ENCODE measurements at places on chromosomes 7 and 10.

- DNase-seq = no peak
These were observed 54.0 kb downstream of the CH25H start for GRCh38 chr10:89153116-89153515.

- no peak for DNase-seq
These were observed 216.1 kb downstream of the TWIST1 start for GRCh38 chr7:18901351-18901750.

- no peak for DNase-seq
These were observed 268.8 kb downstream of the RNLS start for GRCh38 chr10:88314362-88314761.

DNA sequence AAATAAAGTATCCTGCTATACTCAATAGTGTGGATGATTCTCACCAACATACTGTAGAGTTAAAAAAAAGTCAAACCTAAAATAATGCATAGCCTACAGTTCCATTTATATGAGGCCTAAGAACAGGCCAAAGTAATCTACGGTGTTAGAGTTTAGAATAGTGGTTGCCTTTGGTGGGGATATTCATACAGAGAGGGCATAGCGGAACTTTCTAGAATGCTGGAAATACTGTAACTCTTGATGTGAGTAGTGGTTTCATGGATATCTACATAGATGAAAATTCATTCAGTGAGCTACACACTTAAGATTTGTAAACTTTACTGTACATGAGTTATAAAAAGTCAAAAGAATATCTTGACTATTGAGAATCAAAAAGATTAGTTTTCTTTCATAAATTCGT is 349.9 kb upstream of the NFE2L3 start:
- DNase-seq = no peak

GRCh38 chr7:36291387-36292316 is 98.0 kb upstream of the ANLN start:
- DNase-seq = peak; percentile 61

GRCh38 chr10:13483073-13483472 is 45.7 kb downstream of the BEND7 start:
- no peak for DNase-seq

DNA sequence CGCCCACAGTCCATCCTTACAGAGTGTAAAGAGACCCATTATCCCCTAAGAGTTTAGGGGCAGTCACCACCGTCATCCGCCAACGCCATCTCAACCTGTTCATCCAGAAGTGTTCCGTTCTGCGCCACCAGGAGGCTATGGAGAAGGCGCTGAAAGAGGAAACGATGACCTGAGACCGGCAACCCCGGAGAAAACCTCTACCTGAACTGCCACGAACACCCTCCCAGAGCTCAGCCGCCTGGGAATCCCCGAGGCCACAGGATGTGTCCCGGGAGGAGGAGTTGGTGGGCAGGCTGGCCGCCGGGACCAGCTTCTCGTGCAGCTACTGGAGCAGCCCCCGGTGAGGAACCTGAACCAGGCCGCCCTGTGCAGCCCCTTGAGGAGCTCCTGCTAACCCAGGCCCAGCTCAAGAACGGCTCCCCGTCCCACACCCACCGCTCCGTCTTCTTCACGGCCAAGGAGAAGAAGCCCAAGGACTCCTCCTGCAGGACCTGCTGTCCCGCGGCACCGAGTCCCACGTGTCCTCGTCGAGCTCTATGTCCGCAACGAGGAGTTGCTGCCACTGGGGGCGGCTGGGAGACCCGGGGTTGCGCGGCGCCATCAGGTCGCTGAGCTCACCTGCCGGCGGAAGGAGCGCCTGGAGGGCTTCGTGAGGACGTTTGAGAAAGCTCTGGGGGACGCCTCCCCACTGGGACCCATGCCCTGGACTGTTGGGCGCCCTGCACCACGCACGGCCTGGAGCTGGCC is 21.1 kb upstream of the LANCL2 start:
- DNase-seq = no peak

DNA sequence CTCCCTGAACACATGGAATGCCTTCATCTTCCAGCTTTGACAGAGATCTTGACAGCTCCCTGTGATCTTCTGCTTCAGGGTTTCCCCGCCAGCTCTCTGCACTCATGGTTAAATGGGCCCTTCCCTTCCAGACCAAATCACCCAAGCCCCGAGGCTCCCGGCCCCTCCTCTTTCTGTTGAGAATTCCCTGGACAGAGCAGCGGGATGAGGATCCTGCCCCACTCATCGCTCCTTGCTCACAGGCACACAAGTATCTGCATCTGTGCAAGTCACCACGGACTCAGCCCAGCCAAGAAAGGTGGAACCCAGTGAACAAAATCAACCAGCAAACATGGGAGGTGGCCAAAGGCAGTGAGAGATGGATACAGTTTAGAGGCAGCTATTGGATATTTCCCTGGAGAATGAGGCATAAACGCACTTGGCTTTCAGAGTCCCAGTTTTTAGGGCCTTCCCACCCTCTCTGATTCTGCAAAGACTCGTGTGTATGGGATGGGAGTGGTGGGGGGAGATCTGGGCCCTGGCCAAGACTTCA is 37.7 kb upstream of the CXCL12 start:
- DNase-seq = no peak

DNA sequence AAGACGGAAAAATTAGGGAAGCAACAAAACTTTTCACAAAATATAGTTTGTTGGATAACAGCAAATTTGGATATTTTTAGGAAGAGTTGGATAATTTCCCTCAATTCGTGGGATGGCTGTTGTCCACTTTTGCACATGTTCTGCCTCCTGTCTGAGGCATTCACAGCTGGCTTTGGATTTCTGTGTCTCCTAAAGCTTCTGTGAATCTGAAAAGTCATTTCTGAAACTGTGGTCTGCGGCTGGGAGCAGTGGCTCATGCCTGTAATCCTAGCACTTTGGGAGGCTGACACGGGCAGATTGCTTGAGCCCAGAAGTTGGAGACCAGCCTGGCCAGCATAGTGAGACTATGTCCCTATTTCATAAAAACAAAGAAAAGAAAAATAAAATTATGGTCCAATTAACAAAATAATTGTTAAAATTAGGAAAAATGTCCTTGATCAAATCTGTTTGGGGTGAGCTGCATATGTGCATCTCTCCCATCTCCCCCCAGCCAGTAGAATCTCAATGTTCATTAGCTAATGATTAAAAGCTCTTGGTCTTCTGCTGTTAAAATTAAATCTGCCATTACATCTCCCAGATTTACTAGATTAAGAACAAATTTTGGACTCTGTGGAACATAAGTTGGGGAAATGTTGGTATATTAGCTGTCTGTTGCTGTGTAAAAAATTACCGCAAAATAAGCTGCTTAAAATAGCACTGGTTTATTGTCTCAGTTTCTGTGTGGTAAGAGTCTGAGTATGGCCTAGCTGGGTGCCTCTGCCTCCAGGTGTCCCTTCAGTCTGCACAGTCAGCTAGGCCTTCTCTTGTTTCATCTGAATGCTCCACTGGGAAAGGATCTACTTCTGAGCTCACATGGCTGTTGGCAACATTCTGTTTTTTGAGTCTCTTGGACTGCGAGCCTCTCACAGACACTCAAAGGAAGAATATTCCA is 332.0 kb upstream of the FZD1 start:
- no peak for DNase-seq

DNA sequence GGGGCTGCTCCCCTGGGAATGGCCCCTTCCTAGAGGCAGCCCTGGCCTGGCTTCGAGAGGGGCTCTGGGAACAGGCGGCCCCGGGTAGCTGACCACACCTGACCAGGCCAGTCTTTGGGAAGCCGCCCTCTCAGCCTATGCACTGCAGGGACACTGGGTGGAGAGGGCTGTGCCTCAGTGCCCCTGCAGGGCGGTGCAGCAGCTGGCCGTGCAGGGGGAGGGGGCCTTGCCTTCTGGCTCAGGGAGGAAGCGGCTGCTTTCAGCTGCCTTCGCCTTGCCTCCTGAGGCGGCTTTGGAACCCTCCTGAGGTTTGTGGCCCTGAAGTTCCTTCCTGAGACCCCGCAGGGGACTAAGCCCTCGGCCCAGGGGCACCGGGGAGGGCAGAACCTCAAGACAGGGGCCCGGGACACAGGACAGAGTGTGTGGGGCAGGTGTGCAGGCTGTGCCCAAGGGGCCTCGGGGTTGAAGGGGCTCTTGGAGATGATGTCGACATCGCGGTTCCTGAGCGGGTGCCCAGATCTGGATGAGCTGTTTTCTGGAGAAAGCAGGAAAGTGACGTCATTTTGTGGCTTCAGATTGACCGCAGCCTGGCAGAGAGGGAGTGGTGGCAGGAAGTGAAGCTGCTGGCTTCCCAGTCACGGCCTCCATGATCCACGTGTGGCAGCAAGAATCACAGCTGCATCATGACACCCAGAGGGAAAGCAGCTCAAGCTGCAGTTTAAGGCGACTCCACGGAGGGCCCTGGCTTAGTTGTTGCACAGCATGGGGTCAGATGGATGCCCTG is 17.7 kb downstream of the ADAM8 start:
- peak; percentile 77 for DNase-seq

DNA sequence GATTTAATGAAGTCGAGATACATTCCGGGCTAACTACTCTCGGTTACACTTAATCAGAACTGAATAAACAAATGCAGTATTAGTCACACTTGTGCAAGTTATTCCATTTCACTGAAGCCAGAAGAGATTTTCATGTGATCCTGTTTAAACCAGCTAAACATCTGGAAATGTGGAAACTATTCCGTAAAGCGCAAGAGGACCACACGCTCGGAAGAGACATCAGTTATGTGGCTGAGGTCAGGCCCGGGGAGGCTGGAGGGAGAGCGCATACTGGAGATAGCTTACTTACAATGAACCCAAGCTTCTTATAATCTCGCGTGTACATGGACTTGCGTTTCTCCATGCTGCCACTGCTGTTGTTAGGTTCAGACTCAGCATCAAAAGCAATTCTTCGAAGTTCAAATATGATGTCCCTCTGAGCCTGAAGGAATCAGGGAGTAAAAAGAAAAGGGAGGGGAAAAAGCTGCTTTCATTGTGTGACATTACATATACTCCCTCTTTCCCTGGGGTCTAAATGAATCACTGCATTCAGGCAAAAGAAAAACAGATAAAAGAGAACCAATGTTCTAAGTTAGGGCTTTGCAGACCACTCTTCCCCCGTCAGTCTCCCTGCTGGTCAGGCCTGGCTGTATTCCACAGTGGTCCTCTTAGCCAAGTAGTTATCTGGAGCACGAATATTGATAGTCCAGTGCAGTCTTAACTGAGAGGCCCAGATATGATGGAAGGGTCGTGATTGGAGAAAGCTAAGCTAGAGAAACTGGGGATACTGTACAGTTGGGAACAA is 237.4 kb downstream of the ELMO1 start:
- no peak for DNase-seq

GRCh38 chr7:94656658-94656924 is 658 bp upstream of the SGCE start:
- no peak for DNase-seq

- no peak for DNase-seq
These were observed 32.6 kb downstream of the STRIP2 start for GRCh38 chr7:129466796-129467195.

- DNase-seq = no peak
These were observed 65.0 kb upstream of the TRIM8 start for GRCh38 chr10:102579328-102579727.

- peak; percentile 14 for DNase-seq
These were observed 38.1 kb downstream of the TMEM130 start for GRCh38 chr7:98831641-98832221.

DNA sequence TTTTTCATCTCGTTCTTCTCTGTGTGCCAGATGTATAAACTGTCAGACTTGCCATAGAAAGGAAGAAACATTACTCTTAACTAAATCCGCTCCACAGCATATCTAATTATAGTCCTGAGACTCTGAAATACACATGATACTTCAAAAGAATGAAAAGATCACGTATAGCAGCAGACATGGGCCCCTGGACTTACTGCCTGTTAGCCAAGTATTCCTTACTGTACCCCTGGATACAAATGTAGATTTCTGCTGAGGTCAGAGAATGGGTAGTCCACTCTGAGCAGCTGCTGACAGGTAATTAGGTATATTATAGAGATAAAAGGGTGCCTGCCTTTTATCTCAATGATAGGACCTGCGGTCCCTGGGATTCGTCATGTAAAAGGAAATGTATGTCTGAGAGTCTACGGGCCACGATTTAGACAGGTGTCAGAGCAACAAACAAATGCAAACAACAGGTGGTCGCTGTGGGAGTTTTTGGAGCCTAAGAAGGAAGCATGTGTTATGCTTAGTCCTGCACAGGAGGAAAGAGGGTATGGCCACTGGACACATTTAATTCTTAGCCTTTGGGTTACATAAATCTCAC is 69.4 kb downstream of the VOPP1 start:
- DNase-seq = no peak

DNA sequence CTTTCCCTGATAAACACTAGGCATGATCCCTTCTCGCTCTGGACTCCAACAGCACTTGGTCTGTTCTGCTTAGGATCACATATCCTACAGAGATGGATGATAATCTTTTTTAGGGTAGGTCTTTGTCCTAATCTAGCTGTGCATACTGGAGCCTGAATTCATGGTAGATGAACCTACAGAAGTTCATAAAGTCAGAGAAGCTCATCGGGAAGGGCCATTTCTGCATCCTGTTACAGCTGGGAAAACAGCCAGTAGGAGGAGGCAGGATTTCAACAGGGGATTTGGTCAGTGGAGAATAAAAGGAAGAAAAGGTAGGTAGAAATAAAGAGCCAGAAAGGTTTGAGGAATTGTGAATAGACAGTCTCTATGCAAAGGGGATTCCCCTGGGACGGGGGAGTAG is 101.4 kb downstream of the ANK3 start:
- no peak for DNase-seq

DNA sequence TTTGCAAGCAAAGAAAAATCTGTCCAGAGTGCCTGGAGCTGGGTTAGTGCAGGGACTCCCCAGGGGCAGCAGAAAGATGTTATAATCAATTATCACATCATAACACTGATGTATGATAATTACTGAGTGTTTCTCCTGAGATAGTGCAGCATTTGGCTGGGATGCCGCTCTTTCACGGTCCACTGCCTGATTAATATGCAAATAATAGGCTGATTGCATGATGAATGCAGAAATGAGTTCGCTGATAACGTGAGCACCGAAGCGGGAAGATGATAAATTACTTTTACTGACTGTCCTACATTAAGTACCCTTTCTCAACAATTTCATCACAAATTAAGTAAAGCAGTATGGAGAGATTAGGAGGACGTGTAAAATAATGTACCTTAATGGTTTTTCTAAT is 71.4 kb upstream of the SH2B2 start:
- DNase-seq = no peak

GRCh38 chr7:44697136-44698045 is 51.3 kb upstream of the ZMIZ2 start:
- no peak for DNase-seq

DNA sequence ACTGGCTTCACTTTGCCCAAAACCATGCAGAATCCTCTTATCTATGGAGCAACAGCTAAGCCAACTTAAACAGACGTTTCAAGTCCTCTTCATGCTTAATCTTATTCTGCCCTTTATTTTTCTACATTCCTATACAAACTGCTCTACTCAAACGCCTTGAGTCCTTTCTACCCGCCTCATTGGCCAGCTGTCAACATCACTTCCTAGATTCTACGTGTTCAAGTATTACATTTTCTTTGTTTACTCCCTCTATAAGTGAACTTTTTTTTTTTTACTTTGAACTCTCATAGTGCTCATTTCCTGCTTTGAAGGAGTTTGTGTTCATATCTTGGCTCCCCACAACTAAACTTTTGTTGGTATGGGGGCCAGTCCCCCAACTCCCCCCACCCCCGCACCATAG is 28.9 kb upstream of the SLC26A5 start:
- DNase-seq = no peak

GRCh38 chr7:131157530-131158243 is 170.0 kb upstream of the MKLN1 start:
- no peak for DNase-seq

GRCh38 chr7:16695621-16696237 is 49.7 kb downstream of the BZW2 start:
- no peak for DNase-seq

GRCh38 chr7:74025146-74025545 is 2.8 kb upstream of the ELN start:
- no peak for DNase-seq

Measured in stimulated activated CD8-positive, alpha-beta memory T cell treated with anti-CD3 and anti-CD28 coated beads, Interleukin-4, amount 100 ng/mL, for 24 hours (primary cell).